ENCODE measurements at places on chromosomes 1 and 21. TPM values are rescaled to one million over a fixed set of nuclear protein-coding genes. Genes with fewer than 3 reads are reported as not detected.

GRCh38 chr21:34091032-34091431, 17.7 kb downstream of the MRPS6 start:
- DNase-seq = no peak

ITLN1 gene
- 1.6 TPM for polyA plus RNA-seq

- DNase-seq = no peak
These were observed 121.9 kb downstream of the NRIP1 start for GRCh38 chr21:14942801-14943490.

DNA sequence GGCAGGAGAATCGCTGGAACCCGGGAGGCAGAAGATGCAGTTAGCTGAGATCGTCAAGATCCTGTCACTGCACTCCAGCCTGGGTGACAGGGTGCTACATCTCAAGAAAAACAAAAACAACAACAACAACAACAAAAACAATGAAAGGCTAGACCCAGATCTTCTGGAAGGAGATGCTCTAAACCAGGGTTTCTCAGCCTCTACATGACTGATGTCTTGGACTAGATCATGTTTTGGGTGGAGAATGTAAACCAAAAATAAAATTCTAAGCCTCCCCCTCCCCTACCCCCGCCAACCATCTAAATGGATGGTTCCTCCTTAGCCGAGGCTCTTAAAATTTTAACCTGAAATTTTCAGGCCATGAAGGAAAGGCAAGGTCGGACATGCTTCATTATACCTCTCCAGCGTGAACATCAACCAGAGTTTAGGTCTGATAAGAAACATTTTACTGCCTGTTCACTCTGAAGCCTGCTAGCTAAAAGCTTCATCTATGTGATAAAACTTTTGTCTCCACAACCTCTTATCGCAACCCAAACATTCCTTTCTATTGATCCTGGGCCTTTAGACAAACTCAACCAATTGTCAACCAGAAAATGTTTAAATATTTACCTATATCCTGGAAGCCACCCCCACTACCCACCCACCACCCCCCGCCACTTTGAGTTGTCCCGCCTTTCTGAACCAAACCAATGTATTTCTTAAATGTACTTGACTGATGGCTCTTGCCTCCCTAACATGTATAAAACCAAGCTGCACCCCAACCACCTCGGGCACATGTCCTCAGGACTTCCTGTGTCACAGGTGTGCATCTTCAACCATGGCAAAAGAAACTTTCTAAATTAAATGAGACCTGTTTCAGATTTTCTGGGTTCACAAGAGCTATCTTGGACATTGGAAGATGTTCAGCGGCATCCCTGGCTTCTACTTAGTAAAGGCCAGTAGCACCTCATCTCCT, 1.9 kb upstream of the CAPN2 start:
- DNase-seq = no peak

- DNase-seq = no peak
These were observed 157.7 kb downstream of the ROR1 start for GRCh38 chr1:63931468-63931867.

GRCh38 chr1:61247881-61248752, 165.8 kb downstream of the NFIA start:
- no peak for DNase-seq

Data from left kidney (tissue), 8 donors.